ENCODE measurements at places on chromosomes 5 and 9. TPM values are rescaled to one million over a fixed set of nuclear protein-coding genes. Genes with fewer than 3 reads are reported as not detected.

Gene CER1
- total RNA-seq, result 0.88 TPM

Gene PRDM9
- not detected for total RNA-seq

Gene ZNF189
- 49.1 TPM for total RNA-seq

Gene WNT8A
- total RNA-seq, result not detected

Gene IFNA7
- not detected for total RNA-seq

Gene FGF10
- 9.4 TPM for total RNA-seq

Gene CDC25C
- total RNA-seq, result 3.8 TPM

Gene SARDH
- total RNA-seq, result 18.9 TPM

Gene SLC22A5
- total RNA-seq, result 10.5 TPM

Gene PCDHGA2
- total RNA-seq, result 15.8 TPM

Gene SPATA31A7
- not detected for total RNA-seq

Gene SPINK13
- total RNA-seq, result not detected

Gene NIM1K
- total RNA-seq, result 6.6 TPM

Gene MOB3B
- 19.6 TPM for total RNA-seq

Gene PCDHGA5
- 10.6 TPM for total RNA-seq

Gene PROB1
- 2.9 TPM for total RNA-seq

Gene NR5A1
- total RNA-seq, result not detected

Gene IL9
- not detected for total RNA-seq

Gene SCAI
- 48.1 TPM for total RNA-seq

Gene TMEFF1
- total RNA-seq, result 29.2 TPM

Gene OCLN
- total RNA-seq, result 19.7 TPM

Gene LAMC3
- total RNA-seq, result 9.9 TPM

Gene UBQLN1
- total RNA-seq, result 197 TPM

Gene PLEKHG4B
- total RNA-seq, result 10.1 TPM

Gene NEURL1B
- total RNA-seq, result 21.6 TPM

Gene IL13
- total RNA-seq, result not detected

Gene TAS2R1
- not detected for total RNA-seq

Gene CTXN3
- total RNA-seq, result 4.0 TPM

Gene CCIN
- 0.60 TPM for total RNA-seq

Gene IFNA13
- total RNA-seq, result not detected

Gene ZDHHC11B
- 2.6 TPM for total RNA-seq

Gene ETF1
- total RNA-seq, result 52.7 TPM

Gene TTC39B
- total RNA-seq, result 17.4 TPM

Gene DPM2
- 13.2 TPM for total RNA-seq

Gene QRFP
- not detected for total RNA-seq

Gene MRPL22
- 25.3 TPM for total RNA-seq

Gene IFNA21
- not detected for total RNA-seq

Gene CARTPT
- total RNA-seq, result not detected

Gene C9orf50
- 0.71 TPM for total RNA-seq

Measured in camera-type eye (tissue), 1 donor.